ENCODE measurements at places on chromosomes 3 and 15.
A peak's percentile ranks its signal among the peaks of the same experiment; 100 is the strongest.

- no peak for DNase-seq
These were observed 64.0 kb downstream of the GLB1 start for GRCh38 chr3:33032938-33033337.

DNA sequence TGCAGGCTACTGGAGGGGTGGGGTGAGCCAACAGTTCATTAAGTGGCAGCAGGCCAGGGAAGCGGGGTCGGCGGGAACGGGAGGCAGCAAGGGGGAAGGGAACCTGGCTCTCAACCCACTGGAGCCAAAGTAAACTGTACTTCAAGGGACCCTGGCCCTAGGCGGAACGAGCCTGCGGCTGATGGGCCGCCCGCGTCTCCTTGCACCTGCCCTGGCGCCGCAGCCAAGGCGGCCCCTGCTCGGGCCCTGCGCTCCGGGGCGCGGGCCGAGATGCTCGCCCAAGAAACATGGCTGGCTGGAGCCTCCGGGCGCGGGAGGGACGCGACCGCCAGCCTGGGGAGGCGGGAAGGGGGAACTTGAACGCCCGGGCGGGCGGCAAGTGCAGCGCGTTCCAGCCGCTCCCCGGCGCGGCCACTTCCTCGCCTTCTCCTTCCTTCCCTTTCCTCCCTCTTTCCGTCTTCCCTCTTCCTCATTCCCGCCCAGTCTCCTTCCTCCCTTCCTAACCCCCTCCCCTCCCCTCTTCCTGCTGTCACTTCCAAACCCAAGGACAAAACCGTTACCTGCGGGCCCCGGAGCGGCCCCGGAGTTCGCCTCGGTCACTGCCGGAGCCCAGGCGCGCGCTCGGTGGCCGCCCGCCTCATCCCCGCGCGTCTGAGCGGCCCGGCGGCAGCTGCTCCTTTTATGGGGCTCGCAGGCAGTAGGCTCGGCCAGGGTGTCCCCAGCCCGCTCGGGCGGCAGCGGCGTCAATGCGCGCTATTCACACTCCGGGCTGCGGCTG is 489.7 kb downstream of the MAGI1 start:
- DNase-seq: no peak

DNA sequence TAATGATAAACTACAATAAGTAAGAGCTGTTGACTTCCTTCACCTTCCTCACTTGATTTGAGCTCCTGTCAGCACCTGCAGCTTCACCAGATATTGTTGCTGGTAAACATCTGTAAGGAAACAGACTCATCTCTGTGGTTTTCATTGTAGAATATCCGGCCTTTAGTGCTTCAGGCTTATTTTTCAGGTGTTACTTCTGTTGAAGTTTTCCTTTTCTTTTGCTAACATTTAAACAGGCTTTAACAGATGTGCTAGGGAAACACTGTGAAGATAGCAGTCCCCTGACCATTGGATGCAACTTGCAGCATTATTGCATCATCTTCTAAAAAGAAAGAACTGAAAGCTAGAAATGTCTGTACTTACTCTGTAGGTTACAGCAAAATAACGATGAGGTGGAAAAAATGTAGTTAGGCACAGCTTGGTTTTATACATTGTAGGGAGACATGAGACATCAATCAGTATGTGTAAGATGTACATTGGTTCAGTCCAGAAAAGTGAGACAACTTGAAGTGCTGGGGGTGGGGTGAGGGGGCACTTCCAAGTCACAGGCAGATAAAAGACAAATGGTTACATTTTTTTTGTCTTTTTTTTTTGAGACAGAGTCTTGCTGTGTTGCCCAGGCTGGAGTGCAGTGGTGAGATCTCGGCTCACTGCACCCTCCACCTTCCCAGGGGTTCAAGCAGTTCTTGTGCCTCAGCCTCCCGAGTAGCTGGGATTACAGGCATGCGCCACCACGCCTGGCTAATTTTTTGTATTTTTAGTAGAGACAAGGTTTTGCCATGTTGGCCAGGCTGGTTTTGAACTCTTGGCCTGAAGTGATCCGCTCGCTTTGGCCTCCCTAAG is 10.2 kb downstream of the EDEM1 start:
- DNase-seq: no peak

DNA sequence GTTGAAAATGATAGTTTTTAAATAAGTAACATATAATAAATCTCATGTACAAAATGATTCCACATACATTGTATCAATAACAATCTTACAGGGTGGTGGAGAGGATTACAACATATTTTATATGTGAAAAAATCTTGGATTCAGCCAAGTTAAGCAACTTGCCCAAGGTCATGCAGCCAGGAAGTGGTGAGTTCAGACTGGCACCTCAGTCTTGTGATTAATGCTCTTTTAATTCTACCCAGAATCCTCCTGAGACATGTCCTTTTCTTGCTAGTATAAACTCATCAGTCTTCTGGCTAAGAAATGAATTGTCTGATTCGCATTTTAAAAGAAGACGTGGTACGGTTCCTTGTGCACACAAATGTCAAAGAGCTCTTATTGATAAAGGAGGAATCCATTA is 4.5 kb upstream of the MYRIP start:
- no peak for DNase-seq

GRCh38 chr15:59419170-59419569 is 18.8 kb upstream of the FAM81A start:
- no peak for DNase-seq

- DNase-seq: no peak
These were observed 38.4 kb upstream of the TIPARP start for GRCh38 chr3:156635973-156636372.

- DNase-seq: no peak
These were observed 94.0 kb upstream of the MEX3B start for GRCh38 chr15:82139823-82140268.

GRCh38 chr15:78976691-78977090 is 31.8 kb upstream of the CTSH start:
- peak; percentile 35 for DNase-seq

GRCh38 chr3:30777426-30778113 is 116.9 kb downstream of the GADL1 start:
- no peak for DNase-seq

DNA sequence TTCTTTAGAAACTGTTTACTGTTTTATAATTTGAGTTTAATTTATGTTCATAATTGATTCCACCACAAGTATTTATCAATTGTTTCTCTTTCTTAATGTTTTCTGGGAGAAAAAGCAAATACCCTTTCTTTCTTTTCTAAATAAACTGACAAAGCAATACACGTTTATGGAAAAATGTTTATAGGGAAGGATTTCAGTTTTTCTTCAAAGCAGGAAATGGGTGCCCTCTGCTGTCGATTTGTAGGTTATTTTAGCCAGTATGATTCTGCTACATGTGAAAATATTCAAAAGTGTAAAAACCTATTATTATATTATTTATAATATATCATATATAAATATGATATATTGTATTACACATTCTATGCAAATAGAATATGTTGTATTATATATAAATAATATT is 921.0 kb upstream of the ROBO1 start:
- no peak for DNase-seq

DNA sequence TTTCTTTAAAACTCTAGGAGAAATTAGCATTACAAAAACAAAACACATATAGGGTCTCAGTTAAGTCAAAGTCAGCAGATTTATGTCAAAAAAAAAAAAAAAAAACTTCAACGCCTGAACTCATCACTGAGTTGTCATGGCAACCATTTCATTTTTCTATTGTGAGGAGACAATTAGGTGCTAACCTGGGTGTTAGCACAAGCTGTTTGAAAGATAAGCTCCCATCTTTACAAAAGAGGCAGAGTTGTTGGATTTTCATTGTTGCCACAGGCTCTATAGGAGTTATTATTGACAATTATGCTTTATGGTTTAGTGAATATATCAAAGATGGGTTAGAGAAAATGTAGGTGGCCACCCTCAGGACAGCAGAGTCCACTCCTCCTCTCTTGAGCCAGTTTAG is 806.9 kb downstream of the GRM7 start:
- DNase-seq: no peak

DNA sequence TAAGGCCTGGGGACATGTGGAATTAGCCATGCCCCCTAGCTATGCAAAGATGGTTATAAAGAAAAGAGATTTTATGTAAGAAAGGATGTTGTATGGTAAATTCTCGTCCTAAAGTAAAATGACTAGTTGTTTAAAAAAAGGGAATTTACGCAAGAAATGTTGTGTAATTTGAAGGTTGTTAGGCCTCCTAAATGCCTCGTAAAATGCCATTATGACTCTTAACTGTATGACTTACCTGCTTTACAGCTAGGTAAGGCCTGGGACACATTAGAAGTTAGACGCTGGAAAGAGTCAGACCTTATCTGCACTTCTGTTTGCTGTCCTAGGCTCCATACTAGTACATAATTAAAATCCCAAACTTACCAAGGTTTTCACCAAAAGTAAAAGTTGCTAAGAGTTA is 17.5 kb upstream of the HHATL start:
- DNase-seq: no peak

DNA sequence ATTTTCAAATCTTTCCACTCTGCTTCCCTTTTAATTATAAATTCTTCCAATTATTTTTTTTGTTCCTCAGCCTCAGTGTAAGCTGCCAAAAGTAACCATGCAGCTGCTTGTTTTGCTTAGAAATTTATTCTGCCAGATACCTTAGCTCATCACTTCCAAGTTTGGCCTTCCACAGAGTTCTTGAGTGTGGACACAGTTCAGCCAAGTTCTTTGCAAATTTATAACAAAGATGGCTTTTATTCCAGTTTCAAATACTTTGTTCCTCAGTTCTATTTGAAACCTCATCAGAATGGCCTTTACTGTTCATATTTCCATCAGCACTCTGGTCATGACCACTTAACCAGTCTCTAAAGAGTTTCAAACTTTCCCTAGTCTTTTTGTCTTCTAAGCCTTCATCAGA is 10.3 kb downstream of the RTP1 start:
- no peak for DNase-seq

- no peak for DNase-seq
These were observed 134.8 kb downstream of the PGPEP1L start for GRCh38 chr15:98872774-98873173.

DNA sequence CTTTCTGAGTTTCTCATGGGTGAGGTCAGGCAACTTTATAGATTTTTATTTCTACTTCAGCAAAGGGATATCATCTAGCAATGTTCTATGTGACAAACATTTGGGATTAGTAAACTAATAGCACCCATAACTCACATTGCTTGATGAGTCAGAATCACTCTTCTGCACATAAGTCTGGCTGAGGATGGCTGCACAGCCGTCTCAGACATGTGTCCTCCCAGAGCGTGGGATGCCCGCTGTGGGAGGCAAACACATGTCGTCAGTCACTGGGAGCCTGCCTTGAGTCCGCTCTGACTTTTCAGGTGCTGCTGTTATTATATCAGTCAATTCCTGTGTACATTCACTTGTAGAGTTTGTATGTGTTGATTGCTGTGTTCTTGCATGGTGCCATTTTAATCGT is 230.7 kb upstream of the TRIM42 start:
- no peak for DNase-seq

DNA sequence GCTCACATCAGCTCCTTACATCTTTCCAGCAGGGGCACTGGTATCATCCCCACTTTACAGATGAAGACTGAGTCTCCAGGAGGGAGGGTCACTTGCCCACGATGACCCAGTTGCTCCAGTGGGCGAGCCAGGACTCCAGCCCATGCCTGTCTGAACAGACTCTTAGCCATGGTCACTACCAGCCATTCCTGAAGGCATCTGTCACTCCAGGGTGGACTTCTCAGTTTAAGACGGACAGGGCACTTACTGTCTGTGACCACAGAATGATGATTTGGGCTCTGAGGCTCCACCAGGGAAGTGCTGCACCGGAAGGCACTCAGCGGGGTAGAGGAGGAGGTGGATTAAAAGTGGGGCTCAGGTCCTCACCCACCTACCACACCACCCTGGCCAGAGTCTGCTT is 104.0 kb upstream of the SLC6A6 start:
- DNase-seq: no peak

GRCh38 chr3:129520960-129521359 is 7.5 kb upstream of the RHO start:
- no peak for DNase-seq

- no peak for DNase-seq
These were observed 267.3 kb downstream of the SHQ1 start for GRCh38 chr3:72580900-72581299.

- DNase-seq: peak; percentile 25
These were observed at the start of gene CACNA2D3 for GRCh38 chr3:54122324-54123002. Gene CACNA2D3, plus strand, starts transcription at chr3:54122552.

- DNase-seq: no peak
These were observed 253.3 kb downstream of the TJP1 start for GRCh38 chr15:29568840-29569532.

DNA sequence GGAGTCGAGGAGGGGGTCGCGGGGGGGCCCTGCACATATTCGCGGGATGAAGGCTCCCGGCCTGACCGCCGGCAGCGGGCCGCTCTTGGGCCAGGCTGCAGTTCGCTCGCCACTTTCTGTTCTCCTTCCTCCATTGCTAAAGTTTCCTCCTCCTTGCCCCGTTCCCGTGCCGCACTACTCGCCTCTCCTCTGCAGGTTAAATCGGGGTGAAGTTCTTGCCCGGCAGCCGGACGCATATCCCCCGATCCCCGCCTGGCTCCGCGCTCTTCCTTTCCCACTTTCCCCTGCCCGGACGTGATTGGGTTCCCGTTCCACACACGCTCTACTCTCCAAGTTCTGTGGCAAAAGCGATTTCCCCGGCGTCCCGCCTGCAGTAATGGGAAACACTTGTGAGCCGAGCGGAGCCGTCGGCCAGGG is 556 bp downstream of the CRYBG3 start:
- DNase-seq: peak; percentile 18

GRCh38 chr3:86104154-86104553 is 886.8 kb downstream of the VGLL3 start:
- DNase-seq: no peak

DNA sequence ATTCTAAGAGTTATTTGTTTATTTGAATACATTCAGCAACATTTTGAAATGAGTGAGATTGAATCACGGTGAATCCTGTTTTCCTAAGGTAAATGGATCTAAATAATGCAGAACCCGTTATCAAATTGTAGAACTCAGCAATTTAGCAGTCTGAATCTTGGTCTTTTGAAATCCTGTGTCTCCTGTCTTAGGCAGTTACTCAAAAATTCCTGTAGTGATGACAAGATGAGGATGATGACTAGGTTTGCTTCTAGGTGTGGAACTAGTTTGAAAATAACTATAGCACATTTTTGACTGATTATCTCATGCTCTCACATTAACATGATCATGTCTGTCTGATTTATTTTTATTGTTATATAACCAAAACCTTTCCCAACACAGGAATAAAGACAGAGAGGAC is 115.0 kb downstream of the RAP2B start:
- no peak for DNase-seq

DNA sequence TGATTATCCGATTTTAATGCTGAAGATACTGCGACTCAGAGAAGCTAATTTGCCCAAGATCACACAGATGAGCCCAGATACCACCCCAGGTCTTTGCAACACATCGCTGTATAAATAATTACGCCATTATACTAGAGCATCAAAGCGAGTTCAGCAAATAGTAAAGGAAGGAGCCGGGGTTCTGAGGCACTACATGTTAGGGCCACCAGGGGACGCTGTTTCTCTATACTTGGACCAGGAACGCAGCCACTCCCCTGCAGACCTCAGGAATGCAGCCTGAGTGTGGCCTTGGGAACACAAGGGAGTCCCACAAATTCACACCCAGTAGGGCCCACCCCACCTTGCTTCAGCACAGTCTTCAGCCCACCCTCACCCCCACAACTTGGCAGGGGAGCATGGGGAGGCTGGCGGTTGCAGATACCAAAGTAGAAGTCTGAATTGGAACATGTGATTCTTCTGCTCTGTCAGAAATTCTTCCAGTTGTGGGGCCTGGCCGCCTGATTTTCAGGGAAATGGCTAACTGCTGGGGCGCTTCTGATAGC is 57.8 kb upstream of the RYK start:
- DNase-seq: peak; percentile 60

GRCh38 chr3:120767106-120767505 is 24.6 kb downstream of the GTF2E1 start:
- DNase-seq: no peak

- DNase-seq: no peak
These were observed 271.9 kb upstream of the GADL1 start for GRCh38 chr3:31166249-31166885.

Measured in GM12891 (cell line).